Stimulated activated CD8-positive, alpha-beta memory T cell treated with anti-CD3 and anti-CD28 coated beads, Interleukin-15, amount 100 ng/mL, for 4 hours (primary cell): ENCODE measurements at places on chromosomes 12 and 14.

DNA sequence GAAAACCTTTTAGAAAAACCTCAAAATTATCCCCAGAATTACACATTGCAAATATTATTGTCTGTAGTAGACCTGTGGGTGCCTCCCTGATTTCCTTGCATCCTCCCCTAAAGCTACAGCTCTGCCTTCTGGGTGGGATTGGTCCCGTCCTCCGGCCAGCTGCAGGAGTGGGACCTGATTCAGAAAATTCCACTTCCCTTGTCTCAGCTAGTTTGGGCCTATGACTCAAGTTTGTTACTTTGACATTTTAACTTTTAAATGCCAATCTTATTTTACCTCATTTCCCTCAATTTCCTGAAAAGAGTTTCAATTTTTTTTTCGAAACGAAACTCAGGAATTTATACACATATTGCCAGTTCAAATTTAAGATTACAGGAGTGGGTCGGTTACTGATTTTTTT is 13.2 kb upstream of the SLC41A2 start:
- no peak for DNase-seq

- no peak for DNase-seq
Observed at GRCh38 chr12:132141976-132142678, 2.0 kb downstream of the DDX51 start.

- no peak for DNase-seq
Observed at GRCh38 chr12:103455020-103455763, 40.6 kb downstream of the C12orf42 start.

DNA sequence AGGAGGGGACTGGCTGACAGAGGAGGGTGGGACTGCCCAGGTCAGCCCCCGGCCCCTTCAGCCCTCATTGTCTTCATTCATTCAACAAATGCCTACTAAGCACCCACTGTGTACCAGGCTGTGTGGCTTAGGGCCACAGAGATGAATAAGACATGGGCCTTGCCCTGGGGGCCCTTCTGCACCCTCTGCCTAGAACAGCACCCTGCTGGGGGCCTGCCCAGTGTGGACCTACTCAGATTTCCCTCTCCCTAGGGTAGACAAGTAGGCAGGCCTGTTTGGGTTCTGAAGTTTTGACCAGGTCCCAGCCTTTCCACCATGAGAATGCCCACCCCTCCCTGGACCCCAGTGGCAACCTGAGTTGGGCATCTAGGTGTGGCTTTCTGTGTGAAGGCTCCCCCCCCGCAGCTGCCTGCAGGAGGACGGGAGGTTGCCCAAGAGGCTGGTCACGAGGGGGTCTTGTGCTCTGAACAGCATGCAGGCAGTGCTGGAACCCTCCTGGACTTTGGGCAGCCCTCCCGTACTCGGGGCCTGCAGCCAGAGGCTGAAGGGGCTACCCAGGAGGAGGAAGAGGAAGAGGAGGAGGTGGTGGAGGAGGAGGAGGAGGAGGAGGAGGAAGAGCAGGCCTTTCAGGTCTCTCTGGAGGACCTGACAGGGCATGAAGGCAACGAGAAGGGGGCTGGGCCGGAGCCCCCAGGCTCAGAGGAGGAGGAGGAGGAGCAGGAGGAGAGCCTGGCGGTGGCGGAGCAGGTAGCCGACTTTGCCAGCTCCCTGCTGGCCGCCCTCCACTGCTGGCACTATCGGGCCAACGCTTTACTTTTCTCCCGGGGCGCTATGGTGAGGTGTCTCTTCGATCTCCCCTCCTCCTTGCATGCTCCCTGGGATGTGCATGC is 33.4 kb downstream of the PLEKHG3 start:
- no peak for DNase-seq

DNA sequence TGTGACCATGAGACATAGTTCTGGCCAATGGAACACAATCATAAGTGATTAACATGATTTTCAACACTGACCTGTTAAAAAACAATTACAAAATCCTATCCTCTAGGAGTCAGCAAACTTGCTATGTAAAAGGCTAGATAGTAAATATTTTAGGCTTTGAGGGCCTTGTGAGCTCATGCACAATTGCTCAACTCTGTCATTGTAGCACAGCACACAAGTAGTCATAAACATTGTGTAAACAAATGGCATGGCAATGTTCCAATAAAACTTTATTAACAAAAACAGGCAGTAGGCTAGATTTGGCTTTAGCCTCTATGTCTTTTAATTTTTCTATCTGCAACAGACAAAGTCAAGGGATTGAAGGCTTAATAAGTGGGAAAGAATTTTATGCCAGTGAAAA is 350.7 kb downstream of the C12orf50 start:
- DNase-seq = no peak

DNA sequence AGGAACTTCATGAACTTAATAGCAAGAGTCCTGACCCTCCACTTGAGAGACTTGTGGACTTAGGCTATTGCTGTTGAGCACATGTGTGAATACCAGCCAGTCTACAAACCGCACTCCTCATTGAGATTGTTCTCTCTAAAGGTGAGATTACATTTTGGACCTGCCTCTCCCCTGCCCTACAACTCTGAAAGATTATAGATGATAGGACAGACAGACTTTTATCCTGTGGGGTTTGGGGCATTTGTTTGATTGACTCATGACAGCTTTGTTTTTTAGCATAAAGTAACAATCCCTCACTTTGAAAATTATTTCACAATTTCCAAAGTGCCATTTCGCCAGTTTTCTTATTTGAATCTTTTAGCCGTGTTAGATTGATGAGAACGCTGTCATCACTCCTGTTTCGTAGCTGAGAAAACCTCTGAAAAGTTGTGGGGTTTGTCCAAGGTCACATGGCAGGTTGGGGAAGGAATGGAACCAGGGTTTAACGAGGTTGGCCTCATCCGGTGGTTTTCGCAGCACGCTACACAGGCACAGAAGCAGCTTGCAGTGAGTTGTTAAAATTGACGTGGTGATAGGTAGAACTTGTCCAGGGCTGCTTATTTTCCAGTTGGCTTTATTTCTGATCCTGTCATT is 836 bp downstream of the EVL start:
- peak; percentile 80 for DNase-seq

DNA sequence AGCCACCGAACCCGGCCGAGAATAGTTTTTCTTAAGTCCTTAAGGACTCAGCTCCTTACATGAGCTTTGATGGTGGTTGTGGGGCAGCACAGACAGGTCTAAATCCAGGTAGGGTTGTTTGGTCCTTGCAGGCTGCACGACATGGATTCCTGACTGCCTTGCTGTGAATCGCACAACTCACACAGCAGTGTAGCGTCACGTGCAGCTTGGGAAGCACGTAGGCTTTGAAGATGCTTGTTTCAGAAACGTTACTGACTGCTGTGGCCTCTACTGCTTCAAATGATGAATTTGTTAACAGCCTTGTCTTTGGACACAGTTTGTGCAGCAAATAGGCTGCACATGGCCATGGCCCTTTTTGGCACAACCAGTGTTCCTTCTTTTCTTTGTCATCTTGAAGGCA is 29.9 kb downstream of the ZBTB42 start:
- no peak for DNase-seq

DNA sequence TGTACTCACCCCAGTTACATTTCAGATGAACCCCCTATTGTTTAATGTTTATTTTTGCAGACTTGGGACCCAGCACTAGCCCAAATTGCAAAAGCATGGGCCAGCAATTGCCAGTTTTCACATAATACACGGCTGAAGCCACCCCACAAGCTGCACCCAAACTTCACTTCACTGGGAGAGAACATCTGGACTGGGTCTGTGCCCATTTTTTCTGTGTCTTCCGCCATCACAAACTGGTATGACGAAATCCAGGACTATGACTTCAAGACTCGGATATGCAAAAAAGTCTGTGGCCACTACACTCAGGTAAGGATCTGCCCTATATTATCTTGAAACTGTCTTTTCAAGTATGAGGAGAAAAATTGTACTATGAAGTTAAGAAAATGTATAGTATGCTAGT is 1.2 kb downstream of the GLIPR1 start:
- no peak for DNase-seq

DNA sequence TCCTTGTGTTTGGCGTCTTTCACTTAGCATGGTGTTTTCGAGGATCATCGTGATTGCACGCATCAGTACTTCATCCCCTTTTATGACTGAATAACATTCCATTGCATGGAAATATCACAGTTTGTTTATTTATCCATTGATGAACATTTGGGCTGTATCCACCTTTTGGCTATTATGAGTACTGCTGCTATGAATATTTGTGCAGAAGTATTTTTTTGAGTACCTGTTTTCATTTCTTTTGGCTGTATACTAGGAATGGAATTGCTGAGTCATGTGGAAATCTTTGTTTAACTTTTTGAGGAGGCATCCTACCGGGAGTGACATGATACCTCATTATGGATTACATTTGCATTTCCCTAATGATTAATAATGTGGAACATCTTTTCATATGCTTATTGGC is 66.4 kb downstream of the WNK1 start:
- DNase-seq = no peak

- DNase-seq = no peak
Observed at GRCh38 chr12:44627387-44628166, 248.5 kb downstream of the NELL2 start.

GRCh38 chr12:79409562-79409961 is 281.2 kb downstream of the PAWR start:
- DNase-seq = no peak

- DNase-seq = no peak
Observed at GRCh38 chr12:44076871-44077270, 241.0 kb downstream of the TMEM117 start.

- no peak for DNase-seq
Observed at GRCh38 chr12:102879144-102879763, 37.8 kb downstream of the PAH start.

DNA sequence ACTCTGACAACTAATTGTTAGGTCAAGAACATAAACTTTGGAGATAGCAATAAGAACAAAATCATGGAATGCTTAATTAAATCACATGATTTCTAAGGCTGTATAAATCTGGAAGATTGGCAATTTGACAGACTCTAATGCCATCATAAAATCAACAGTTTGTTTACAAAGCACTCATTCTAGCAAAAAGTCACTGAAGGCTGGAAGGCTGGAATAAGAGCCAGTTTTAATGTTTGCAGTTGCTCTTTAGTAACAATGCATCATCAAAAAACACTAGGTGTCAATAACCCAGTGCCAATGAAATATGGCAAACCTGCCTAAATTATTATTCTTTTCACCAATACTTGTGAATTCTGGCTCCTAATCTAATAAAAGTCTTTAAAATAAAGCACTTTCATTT is 65.0 kb downstream of the NUMB start:
- no peak for DNase-seq

DNA sequence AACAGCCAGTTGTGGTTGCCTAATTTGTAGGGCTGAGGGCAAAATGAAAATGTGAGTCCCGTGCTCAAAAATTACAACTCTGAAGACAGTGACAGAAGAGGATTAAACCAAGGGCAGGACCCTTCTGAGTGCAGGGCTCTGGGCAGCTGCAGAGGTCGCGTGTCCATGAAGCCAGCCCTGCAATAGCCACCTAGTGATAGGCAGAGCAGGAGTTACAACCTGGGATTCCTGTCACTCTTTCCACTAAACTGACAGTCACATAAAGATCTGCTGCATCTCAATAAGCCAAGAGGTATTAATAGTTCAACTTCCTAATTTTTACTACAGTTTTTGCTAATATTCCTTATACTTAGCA is 94.1 kb downstream of the SLC2A13 start:
- no peak for DNase-seq

- DNase-seq = no peak
Observed at GRCh38 chr14:102500158-102500662, 9.4 kb downstream of the ANKRD9 start.

- peak; percentile 18 for DNase-seq
Observed at GRCh38 chr12:21502164-21502496, 541 bp downstream of the GOLT1B start.

- no peak for DNase-seq
Observed at GRCh38 chr12:7859552-7859951, 13.2 kb downstream of the SLC2A14 start.

DNA sequence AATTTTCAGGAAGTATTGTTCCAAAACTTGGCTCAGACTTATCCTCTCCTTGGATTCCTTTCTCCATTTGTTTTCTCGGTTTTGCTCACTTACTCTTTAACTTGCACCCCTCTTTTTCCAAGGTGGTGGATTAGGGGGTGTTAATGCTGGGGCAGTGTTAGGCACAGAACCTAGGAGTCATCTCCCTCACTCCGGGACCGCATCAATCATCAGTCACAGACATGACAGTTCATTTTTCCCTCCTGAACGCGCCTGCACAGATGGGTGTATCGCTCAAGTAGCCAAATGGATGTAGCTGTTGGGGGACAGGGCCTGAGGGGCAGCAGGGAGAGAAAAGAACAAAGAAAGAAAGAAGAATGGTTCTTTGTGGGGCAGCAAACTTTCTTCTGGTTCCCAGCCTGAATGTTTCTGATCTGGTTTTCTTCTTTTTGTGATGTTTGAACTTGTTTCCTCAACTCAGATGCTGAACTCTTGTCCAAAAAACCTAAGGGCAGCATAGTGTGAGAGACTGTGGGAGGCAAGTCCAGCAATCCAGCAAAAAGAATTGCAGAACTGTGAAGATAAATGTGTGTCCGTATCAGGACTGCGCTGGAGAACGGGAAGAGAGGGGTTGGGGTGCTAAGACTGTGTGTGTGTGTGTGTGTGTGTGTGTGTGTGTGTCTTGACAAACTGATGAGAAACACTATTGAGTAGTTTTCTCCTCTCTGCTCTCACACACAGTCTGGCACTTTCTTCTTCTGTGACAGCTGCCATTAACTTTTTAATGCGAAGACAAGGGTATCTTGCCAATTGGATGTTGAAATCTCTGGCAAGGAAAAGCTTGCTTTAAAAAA is 131.1 kb downstream of the FBXL14 start:
- no peak for DNase-seq

DNA sequence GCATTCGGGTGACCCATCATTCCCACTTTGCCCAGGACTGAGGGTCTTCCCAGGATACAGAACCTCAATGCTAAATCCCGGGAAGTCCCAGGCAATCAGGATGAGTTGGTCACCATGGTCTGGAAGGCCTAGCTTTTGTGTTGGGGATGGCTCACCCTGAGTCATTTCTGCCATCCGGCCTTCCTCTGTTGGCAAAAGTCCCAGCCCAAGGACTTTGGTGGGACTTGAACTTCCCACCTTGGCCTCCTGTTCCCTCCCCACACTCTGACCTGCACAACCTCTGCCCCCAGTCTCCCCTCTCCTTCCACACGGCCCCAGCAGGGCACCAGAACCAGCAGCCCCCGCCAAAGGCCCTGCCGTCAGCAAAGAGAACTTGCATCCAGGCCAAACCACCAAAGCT is 24.6 kb upstream of the NCOR2 start:
- DNase-seq = no peak

DNA sequence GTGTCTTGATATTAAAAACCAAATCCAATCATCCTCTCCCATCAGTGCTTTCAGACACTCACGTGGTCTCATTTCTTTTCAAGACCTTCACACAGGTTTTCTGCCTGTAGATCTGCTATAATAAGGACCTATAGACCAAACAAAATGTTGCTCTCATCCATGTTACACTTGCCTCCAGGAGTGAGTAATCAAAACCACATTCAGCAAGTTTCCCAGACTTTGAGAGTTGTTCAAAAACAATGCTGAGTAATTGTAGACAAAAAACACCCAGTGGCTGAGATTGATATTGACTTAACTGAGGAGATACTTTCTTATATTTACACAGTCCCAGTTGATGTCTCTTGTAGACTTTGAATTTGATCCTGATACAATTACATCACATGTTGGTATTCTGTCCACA is 383.1 kb downstream of the TMEM132D start:
- no peak for DNase-seq
